ENCODE measurements at places on chromosomes 4 and X. TPM values are rescaled to one million over a fixed set of nuclear protein-coding genes. Genes with fewer than 3 reads are reported as not detected.

PNCK gene
- 0.16 TPM for total RNA-seq

BLOC1S4 gene
- 17.4 TPM for total RNA-seq

FOXP3 gene
- 0.14 TPM for total RNA-seq

TSR2 gene
- 54.2 TPM for total RNA-seq

CLIC2 gene
- total RNA-seq, result 0.10 TPM

ATP10D gene
- total RNA-seq, result 2.5 TPM

TMEM175 gene
- total RNA-seq, result 6.0 TPM

GAGE12F gene
- total RNA-seq, result not detected

NUDT10 gene
- total RNA-seq, result 0.82 TPM

DCAF12L2 gene
- total RNA-seq, result 0.18 TPM

SLC25A31 gene
- total RNA-seq, result not detected

ZNF157 gene
- not detected for total RNA-seq

CLNK gene
- total RNA-seq, result not detected

GABRE gene
- 24.5 TPM for total RNA-seq

CPLX1 gene
- total RNA-seq, result 0.64 TPM

KCNIP4 gene
- not detected for total RNA-seq

DCLK2 gene
- 9.7 TPM for total RNA-seq

PDLIM3 gene
- not detected for total RNA-seq

JCHAIN gene
- total RNA-seq, result not detected

RASL11B gene
- 0.16 TPM for total RNA-seq

Measured in A549 treated with Mapracorat at 1 μM for 4 hours (cell line).